ENCODE measurements at places on chromosomes 12 and 14.
A peak's percentile ranks its signal among the peaks of the same experiment; 100 is the strongest.

GRCh38 chr12:124762791-124763593, 100.7 kb downstream of the SCARB1 start:
- DNase-seq, result peak; percentile 36

GRCh38 chr12:73383584-73384222, 1111.5 kb downstream of the TRHDE start:
- no peak for DNase-seq

DNA sequence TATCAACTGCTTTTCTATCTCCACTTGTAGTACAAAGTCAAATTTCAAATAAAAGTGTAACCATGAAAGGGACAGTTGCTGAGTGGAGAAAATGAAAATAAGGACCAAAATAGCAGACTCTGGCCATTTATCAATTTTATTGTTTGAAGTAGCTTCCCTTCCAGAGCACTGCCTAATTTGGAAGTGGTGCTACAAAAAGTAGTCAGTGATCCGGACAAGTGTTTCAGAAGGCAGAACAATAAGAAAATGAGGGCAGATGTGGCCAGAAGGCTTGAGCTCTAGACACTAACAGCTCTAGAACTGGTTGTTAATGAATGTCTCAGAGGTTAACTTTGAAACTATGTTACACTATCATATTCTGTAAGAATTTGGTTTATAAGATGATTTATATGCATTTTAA, 48.9 kb downstream of the ABCC9 start:
- no peak for DNase-seq

DNA sequence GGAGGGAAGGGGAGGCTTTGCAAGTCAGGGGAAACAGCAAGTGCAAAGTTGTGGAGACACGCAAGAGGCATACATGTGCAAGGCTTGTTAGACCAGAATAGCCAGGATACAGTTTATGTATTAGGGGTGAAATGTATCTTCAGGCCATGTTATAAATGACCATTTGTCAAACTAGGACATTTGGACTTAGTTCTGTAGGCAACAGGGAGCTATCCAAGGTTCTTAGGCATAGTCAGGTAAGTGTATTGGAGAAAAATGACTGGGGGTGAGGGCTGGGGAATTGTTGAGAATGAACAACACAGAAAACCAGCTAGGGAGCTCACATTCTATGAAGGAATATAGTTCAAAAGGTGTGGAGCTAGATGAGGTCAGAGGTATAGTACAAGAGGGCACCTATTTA, 42.5 kb downstream of the TPH2 start:
- no peak for DNase-seq

DNA sequence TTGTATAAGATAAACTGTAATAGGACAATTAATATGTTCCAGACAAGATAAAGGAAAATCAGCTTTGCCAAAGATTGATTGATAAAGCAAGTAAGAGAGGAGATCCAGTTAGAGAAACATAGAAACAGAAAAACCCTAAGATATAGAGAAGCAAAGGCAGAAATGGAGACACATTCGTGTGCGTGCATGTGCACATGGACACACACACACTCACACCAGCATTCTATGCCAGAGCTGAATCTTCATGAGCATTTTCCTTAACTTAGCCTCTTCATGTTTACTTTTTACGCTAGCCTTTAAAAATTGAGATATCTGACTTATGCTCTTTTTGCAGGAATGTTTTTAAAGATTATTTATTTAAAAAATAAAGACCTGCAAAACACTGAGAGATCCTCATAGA, 168.5 kb upstream of the ATP2B1 start:
- DNase-seq, result no peak

DNA sequence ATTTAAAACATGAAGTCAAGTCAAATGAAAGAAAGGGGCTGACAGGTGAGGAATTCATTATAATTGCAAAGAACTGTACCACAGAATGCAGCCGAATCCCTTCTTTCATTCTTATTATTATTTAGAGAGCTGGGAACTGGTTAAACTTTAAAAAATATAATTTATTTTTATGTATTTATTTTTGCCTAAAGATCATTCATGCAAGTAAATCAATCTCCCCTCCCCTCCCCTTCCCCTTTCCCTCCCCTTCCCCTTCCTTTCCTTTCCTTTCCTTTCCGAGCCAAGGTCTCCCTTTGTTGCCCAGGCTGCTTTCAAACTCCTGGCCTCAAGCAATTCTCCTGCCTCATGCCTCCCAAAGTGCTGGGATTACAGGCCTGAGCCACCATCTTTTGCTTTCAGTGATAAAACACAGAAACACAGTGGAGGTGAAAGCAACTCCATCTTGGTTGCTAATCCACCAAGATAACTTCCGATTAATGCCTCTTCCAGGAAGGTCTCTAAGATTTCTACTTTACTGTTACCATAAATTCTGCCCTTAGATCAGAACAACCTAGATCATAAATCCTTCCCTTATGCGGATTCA, 6.0 kb upstream of the UBC start:
- DNase-seq, result no peak

GRCh38 chr12:15526033-15526432, 203.7 kb downstream of the PTPRO start:
- no peak for DNase-seq

DNA sequence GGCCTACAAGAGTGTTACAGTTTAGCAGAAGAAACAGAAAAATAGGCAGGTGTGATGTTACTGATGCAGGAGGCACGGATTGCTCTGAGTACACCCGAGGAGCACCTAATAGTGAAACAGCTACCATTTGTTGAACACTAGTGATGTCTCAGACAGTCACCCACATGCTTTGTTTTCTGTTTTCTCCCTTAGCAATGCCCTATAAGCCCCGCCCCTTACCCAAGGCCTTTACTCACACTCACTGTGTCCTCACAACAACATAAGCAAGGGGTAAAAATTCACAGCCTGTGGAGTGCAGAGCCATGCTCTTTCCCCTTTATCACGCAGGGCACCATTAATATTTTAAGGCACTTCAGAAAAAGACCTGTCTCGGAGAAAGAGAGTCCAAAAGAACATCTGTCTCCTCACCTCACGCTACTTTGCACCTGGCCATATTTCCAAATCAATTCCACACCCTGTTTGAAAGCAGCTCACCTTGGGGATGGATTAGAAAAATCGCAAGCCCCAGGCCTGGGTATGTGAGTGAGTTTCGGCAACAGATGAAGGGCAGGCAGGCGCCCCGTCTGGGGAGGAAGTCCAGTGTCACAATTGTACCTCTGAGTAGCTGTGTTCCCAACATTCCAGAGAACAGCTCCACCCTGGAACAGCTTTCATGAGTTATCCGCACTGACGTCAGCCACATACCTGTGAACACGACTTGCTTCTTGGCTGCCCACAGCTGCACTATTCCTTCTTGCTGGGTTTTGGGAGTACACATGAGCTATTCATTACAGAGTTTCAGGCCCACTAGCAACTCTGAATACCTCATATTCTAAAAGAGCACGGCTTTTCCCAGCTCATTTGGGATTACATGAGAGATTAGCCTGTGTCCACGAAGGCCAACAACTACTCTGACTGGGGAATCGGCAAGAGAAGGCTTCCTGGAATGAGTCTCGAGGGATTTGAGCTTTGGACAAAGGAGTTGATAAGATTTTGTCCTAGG, 26.0 kb downstream of the MAPK1IP1L start:
- peak; percentile 71 for DNase-seq

DNA sequence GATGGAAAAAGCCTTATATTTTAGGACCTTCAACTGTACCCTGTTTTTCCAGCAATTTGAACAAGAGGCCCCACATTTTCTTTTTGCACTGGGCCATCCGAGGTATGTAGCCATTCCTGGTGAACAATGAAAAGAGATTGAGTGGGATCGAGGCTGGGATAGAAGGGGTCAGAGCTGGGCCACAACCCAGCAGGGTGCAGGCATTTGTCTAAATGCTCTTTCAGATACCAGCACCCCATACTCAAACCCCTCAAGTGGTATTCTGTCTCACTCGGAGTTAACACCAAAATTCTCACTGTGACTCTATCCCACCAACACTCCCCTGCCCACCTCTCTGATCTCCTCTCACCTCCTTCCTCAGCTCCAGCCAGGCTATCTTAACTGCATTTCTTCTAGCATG, 26.8 kb downstream of the DUSP6 start:
- no peak for DNase-seq

DNA sequence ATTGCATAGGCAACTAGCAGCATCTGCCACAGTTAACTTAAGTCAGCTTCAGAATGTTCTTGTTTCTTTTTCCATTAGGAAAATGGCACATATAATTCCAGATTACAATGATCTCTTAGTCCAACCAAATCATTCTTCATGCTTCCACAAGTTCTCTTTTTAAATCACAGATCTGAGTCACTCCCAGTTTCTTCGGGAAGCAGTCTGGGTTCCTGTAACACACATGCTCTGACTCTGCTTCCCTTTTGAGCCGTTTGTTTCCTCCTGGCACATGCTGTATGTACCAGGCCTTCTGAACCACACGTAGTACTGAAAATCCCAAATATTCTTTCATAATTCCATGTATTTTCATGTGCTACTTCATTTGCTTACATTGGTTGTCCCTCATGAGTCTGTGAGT, 388.8 kb upstream of the PDE3A start:
- no peak for DNase-seq

DNA sequence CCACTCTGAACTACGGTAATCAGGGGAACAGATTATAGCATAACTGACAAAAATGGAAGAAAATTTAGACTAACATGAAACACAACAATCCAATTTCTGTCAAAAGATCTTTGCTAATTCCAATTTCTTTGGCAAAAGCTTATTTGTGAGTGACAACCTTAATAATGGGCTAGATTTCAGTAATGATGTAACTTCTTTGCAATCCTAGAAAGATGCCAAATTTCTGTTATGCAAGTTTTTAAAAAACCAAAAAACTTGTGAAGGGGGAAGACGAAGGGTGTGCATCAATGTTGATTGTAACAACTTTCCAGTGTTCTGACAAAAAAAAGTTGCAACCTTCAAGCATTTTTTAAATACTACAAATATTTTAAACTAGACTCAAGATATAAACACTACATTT, 59.9 kb downstream of the DICER1 start:
- DNase-seq, result no peak

- DNase-seq, result no peak
Observed at GRCh38 chr14:28294834-28295440, 471.6 kb upstream of the FOXG1 start.

GRCh38 chr12:57261428-57261865, 10.5 kb upstream of the STAC3 start:
- DNase-seq, result no peak

- DNase-seq, result no peak
Observed at GRCh38 chr12:105485321-105485910, 154.9 kb downstream of the C12orf75 start.

GRCh38 chr12:117441751-117442150, 80.3 kb upstream of the NOS1 start:
- DNase-seq, result no peak

DNA sequence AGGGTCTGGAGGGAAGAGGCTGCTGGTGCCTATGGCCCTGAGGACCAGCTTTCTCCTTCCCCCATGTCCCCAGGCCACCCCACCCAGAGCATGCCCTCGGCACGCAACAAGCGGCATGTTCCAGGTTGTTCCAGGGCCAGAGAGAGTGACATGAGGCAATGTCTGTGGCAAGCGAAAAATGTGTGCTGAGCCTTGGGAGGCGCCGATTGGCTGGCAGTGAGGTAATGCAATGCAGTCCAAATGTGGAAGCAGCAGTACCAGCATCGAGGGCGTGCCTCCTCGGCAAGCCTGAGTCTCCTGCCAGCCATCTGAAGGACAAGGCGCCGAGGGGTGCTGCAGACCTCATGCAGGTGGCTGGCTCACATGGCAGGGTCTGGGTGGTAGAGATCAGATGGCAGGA, 423.8 kb downstream of the NRXN3 start:
- DNase-seq, result no peak

DNA sequence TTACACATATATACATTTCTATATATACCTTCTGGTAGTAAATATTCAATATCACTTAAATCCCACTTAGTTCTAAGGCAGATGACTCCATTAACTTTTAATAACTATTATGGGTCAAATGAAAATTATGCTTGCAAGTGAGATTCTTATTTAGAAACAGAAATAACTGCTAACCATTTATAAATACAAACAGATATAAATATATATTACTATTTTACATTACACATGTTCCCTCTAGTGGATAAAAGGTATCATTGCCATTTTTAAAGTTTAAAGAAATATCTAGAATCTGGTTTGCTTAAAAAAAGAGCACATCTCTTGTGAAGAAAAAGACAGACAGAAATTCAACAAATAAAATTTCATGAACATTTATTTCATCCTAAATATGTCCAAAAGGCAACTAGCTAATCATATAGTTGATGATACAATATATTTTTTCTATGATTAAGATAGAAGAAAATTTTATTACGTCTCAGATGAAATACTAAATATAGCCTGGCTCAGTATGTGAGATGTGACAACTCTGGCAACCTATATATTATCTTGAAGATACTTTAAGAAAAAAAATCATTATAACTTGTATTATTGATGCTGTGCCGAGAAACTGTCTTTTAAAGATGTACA, 11.7 kb upstream of the RAD51AP1 start:
- no peak for DNase-seq

DNA sequence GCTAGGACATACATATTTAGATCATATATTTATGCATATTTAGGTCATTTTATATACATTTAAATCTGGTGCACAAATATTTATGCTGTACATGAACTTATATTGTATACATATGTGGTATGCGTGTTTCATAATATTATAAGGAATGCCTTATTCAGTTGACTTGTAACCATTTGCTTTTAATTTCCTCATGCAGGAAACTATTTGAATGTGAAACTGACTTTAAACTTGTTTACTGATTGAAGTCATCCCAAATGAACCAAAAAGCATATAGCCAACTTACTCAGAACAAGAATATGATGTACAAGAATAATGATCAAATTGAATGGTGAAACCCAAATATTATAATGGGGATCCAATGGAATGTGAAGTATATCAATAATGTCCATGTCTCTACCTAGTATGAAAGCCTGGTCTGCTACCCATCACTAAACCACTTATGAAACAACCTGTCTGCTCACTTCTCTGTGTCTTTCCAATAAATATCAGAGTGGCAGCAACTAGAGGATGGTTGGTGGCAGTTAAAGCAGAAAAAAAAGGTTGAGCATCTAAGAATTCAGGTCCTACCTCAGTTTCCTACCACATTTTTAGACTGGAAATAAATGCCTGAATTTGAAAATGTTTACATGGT, 38.3 kb downstream of the RPS6KA5 start:
- no peak for DNase-seq

- DNase-seq, result no peak
Observed at GRCh38 chr12:66552716-66553115, 126.2 kb downstream of the GRIP1 start.

DNA sequence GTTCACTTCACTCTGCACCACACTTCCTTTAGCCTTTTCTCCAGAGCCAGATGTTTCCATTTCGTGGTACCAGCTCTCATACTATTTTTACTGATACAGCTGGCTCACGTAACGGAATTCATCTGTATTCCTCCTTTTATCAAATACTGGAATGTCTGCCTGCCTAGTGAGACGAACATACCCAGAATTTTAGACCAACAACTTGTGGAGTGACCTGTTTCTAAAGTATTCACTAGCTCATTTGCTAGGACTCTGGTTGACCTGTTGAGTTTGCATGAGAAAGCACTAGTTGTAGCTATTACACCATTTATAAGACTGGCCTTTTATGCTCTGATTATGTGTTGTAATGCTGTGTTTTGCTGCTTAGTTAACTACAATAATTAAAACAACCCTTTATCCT, 22.6 kb downstream of the KCNA5 start:
- DNase-seq, result no peak

GRCh38 chr12:79058342-79058741, 193.8 kb downstream of the SYT1 start:
- peak; percentile 5 for DNase-seq

GRCh38 chr12:93347054-93347785, 30.5 kb upstream of the NUDT4 start:
- no peak for DNase-seq

- DNase-seq, result peak; percentile 65
Observed at GRCh38 chr12:24754690-24755638, 193.9 kb downstream of the BCAT1 start.

GRCh38 chr14:55457496-55457895, 17.1 kb upstream of the TBPL2 start:
- DNase-seq, result no peak
